ENCODE measurements at places on chromosomes 3 and 15.

GRCh38 chr3:123961508-123961856 lies 453 bp upstream of the CCDC14 start:
- DNase-seq: no peak

DNA sequence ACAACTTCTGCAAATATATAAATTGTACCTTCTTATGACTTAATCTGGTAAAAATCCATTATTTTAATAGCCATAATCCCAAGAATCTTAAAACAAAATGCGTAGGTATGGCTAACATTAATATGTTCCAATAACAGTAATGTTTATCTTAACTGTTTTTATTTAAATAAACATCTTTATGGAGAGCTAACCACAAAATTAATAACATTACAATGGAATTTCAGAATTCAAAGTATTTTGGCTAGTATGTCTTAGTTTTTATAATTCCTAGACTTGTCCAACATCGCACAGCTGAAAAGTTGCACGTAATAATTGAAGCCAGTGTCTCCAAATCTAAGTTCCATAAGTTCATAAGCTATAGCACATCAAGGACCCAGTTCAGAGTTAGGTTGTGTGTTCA lies 47.6 kb downstream of the ANKRD28 start:
- DNase-seq: peak; percentile 84

- DNase-seq: no peak
These were observed 9.6 kb downstream of the C3orf18 start for GRCh38 chr3:50557915-50558314.

DNA sequence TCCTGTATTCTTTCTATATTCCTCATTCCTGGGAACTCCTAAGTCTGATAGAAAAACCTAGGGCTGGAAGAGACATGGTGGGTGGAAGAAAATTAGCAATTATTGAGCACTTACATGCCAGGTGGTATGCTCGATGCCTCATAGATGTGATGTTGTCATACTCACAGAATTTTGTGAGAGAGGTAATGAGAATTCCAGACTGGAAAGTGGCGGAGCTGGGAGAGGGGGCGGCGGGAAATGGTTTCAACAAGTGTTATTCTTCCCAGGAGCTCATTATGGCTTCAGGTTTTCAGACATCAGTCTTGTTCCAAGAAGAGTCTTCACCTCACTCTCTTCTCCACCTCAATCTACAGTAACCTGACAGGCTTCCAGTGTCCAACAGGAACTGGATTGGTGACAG lies 16.2 kb downstream of the TIMP4 start:
- no peak for DNase-seq

DNA sequence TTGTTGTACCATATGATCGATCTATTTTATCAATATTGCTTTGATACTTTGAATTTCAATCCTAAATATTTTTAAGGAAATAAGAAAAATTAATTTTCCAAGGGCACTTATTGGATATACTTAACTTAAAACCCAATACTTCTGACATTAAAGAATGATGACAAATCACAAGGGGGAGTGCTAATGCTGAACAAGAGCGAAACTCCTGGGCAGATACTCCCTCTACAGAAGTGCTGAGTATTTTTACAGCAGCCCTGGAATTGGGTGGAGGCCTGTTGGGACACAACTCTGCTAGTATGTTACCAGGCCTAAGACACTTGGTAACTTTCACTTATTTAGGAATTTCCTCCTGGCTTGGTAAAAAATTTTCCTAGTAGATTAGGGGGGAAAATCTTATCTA lies 46.2 kb downstream of the DENND6A start:
- peak; percentile 69 for DNase-seq

DNA sequence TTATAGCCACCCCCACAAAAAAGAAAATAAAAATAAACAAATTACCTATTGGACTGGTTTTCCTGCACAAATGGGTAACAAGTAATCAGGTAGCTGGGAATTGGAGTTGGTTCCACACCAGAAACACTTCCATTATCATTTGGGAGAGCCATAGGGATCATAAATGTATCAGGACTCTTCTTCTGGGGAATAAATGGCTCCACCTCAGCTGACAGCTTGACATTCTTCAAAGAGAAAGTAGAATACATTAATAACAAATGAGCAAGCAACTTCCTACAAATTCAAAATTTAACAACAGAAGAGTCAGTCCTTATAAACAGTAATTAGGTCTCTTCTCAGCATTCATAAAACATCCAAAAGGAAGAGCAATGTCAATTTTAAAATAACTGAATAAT lies 8.7 kb downstream of the SECISBP2L start:
- DNase-seq: peak; percentile 10
